Left renal pelvis (tissue), 4 donors: ENCODE measurements at places on chromosomes 6 and 20.

- DNase-seq, result no peak
Observed at GRCh38 chr20:5504061-5504739, 187.4 kb upstream of the PROKR2 start.

DNA sequence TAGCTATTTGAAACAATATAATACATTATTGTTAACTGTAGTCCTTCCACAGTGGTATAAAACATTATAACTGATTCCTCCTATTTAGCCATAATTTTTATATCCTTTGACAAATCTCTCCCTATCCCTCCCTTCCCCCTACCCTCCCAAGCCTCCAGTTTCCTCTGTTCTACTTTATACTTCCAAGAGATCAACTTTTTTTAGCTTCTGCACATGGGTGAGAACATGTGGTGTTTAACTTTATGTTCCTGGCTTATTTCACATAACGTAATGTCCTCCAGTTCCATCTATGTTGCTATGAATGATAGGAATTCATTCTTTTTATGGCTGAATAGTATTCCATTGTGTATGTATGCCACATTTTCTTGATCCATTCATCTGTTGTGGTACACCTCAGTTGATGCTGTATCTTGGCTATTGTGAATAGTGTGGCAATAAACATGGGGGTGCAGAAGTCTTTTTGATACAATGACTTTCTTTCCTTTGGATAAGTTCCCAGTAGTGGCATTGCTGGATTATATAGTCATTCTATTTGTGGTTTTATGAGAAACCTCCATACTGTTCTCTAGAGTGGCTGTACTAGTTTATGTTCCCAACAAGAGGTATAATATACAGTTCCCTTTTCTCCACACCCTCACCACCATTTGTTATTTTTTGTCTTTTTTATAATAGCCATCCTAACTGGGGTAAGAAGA, 205.0 kb downstream of the KCNQ5 start:
- no peak for DNase-seq

DNA sequence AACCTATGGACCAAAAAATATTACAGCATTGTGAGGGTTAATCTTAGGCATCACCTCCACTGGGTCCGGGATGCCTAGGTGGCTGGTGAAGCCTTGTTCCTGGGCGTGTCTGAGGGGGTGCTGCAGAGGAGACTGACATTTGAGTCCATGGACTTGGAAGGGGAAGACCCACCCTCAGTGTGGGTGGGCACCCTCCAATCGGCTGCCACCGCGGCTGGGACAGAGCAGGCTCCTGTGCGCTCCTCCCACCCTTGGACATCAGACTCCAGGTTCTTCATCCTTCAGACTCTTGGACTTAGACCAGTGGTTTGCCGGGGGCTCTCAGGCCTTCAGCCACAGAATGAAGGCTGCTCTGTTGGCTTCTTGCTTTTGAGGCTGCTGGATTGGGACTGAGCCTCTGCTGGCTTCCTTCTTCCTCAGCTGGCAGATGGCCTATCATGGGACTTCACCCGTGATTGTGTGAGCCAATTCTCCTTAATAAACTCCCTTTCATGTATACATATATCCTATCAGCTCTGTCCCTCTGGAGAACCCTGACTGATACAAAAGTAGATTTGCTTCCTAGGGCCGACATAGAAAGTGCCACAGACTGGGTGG, 113.1 kb downstream of the TTLL2 start:
- no peak for DNase-seq

GRCh38 chr6:108581237-108581931, 20.7 kb downstream of the FOXO3 start:
- DNase-seq, result no peak

- no peak for DNase-seq
Observed at GRCh38 chr6:135025175-135025574, 29.4 kb downstream of the HBS1L start.

DNA sequence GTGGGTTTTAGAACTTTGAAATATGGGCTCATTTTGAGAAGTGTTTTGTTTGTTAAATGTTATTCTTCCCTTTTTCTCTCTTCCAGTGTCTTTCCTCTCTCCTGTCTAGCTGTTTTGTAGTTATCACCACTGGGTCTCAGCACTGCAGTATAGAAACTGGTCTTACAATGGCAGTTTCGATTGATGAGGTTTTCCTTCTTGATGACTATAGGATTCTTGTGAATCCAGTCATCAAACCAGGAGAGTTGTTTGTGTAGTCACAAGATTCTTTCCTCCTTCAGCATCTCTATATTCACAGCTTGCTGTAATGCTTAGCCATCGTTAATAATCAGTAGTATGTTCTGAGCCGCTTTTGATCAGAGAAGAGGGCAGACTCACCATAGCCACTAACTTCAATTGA, 172.3 kb downstream of the OGFRL1 start:
- DNase-seq, result no peak

DNA sequence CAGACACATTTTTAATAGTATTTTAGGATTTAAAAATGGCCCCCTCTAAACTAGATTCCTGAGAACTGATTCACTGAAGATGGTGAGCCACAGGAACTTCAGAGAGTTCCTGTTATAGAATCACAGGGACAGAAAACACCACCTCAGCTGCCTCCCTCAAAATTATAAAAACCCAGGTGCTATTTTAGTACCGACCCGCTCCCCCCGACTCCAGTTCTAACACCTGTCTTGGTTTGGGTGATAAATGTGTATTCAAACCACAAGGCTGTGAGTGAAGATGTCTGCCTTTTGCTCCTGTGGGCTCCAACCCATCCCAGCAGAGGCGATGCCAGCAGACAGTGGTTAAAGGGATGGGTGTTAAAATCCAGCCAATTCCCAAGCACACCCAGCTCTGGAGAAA, 127.4 kb upstream of the LY86 start:
- no peak for DNase-seq

DNA sequence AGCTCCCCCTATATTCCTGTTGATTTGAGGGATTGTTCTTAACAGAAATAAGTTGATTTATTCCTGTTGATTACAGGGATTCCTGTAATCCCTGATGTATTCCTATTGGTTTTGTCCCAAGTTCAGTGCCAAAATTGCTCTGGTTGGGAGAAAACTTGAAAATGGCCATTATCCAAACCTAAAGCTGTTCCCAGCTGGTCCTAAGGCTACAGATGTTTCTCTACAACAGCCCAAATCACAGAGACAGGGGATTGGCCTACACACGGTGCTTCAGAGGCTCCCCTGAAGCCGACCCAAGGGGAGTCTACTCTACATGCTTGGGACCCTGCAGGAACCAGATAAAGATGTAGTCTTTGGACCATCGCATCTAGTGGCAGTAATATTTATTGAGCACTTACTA, 99.0 kb upstream of the AKAP12 start:
- no peak for DNase-seq
